T-helper 2 cell (primary cell): ENCODE measurements at places on chromosomes 16 and 17.

DNA sequence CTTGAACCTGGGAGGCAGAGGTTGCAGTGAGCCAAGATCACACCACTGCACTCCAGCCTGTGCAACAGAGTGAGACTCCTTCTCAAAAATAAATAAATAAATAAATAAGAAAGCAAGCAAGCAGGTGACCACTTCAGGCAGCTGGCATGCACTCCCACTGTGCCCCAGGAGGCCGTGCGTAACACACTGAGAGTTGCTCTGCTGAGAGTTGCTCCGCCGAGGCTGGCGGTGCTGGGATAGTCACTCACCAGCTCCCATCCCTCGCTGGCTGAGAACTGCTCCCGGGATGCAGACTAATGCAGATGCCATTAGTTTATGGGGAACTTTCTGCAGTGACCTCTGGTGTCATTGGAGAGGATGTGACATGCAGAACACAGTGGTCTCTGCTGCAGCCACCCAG is 105.7 kb upstream of the PLCG2 start:
- DNase-seq = no peak

- no peak for DNase-seq
Observed at GRCh38 chr17:38415250-38416194, 12.7 kb upstream of the ARHGAP23 start.

- no peak for DNase-seq
Observed at GRCh38 chr17:17376362-17376761, 73.2 kb downstream of the NT5M start.

- no peak for DNase-seq
Observed at GRCh38 chr16:52471650-52472370, 75.1 kb downstream of the TOX3 start.

GRCh38 chr17:72613806-72614292 is 478.6 kb downstream of the SLC39A11 start:
- DNase-seq = no peak

DNA sequence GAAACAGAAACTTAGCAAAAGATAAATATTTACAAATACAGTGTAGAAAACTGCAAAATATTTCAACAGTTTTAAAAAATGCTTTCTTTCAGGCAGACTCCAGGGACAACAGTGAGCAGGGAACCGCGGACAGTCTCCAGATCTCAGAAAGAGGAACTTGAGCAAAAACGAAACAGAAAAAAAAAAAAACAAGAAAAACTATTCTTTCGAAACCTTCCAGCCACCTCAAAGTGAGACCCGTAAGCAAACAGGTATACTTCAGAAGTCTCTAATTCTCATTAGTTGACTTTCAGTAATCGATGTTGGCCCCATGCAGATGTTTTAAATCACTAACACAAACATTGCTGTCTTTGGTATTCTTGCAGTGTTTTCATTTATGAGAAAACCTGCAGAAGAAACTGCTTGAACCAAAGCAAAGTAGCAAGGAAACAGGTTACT is 15.7 kb upstream of the CCL1 start:
- DNase-seq = peak; percentile 88

DNA sequence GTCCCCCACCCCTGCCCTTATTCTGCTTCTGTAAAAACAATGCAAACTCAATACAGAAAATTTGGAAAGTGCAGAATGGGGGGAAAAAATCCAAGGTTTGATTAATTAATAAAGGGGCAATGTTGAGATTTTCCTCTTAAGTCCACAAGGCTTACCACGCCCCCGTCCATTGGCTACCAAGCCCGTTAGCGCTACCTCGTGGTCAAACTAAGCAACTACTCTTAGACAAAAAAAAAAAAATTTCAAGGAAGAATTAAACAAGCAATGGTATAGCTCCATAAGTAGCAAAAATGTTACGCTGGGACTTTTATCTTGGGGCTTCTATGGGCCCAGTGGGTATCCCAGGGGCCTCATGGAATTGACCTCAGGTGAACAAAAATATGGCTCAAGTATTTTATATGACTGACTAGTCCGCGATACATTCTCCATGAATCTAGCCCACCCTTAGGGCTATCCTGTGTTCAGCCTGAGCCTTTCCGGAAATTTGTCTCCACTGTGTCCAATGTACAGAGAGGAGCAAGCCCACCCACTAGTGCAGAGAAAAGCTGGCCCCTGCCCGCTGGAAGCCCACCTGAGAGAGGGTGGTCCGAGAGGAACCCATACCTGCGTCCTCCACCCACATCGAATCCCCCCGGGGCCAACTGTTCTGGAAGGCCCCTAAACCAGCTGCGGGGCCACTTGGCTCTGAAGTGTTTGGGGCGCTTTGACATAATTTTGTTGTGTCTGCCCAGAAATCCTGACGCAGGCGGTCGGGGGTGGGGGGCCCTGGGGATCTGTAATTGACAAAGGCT is 19.1 kb upstream of the TEX2 start:
- no peak for DNase-seq

DNA sequence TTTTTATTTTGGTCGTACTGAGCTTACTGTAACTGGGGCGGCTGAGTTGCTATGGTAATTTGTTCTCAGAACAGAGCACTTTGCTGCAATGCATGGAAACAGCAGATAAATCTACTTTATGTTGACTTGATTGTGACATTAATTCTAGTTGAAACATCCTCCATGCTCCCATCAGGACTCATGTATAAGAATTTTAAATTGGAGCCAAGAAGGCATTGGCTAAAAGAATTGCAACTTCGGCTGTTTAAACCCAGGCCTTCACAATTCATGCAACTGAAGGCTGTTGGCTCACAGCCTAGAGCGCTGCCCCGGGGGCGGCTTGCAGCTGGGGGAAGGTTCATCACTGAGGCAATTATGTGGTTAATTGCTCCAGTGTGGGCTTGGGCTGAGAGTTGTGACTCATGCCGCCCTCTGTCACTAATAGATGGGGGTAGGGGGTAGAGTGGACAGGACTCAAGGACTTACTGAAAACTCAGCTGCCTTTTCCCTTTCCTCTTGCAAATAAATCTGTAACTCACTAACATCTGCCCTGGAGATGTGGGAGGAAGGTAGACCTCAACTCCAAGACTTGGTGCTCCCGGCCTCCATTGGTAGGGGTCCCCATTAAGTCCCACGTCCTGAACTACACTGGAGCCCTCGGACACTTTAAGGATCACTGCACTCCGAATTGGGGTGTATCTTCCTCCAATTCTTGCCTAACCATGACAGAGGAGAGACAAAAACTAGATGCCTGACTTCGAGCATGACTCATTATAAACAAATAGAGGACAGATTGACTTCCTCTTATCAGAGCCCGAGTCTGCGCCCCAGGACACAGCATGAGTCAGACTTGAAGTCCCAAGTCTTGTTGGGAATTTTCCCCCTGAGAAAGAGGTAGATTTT is 37.5 kb downstream of the ERCC4 start:
- peak; percentile 75 for DNase-seq

DNA sequence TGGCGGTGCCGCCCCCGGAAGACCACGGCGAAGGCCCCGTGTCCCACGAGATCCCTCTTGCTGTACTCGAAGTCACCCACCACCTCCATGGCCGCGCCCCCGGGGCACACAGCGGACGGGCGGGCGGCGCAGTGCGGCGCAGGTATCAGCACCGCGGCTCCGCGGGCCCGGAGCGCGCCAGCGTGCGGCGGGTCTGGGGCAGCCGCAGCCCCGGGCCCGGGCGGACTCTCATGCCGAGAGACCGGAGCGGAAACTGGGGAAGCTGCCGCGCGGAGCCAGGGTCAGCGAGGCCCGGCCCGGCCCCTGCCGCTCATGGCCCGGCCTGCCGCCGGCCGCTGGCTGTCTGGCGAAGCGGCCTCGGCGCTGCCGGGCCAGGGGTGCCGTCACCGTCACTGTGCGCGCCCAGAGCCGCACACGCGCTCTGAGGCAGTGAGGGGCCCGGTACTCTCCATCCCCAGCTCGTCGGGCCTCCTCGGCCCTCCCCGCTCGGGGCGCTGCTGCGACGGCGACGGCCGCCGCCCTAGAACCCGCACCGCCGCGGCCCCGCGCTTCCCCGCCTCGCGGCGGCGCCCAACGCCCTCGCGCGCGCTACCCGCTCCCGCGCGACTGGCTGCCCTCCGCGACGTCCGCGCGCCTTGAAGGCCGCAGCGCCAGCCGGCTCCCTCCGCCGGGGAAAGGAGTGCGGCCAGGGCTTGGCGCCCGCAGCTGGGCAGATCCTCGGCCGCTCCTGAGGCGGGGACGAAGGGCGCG is at the start of gene ULK2:
TSS of gene ULK2 (minus strand) at position 608 of the 750 bp plus-strand sequence. CDS start at position 89, 519 bp downstream.
- DNase-seq = peak; percentile 26

DNA sequence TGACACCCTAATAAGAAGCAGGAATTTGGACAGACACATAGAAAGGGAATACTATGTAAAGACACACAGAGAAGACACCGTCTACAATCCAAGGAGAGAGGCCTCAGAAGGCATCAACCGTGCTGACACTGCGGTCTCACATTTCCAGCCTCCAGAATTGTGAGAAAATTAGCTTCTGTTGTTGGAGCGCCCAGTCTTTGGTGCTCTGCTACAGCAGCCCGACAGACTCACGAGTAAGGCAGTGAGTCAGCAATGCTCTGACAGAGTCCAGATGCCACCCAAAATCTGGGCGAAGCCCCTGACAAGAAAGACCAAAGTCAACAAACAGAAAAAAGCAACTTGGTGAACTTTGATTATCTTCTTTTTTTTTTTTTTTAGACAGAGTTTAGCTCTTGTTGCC is 32.5 kb upstream of the RAI1 start:
- DNase-seq = no peak

GRCh38 chr16:85168732-85169256 is 56.5 kb upstream of the CIBAR2 start:
- DNase-seq = no peak

DNA sequence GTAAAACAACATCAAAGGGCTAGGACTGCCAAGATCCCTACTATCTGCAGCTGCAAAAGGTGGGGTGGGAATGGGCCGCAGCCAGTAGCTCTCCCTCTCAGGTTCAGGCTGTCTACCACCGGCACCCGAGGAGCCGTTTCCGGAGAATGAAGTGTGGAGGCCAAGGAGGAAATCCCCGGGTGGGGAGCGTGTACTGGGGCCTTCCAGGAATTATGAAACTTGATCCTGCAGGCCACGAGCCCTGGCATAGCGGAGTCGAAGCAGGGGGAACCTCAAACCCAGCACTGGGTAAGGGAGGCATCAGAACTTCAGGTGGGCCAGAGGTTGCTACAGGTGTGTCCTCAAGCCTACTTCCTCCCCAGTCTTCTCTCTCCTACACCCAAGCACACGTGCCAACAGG is 5.1 kb downstream of the INPP5K start:
- DNase-seq = no peak

DNA sequence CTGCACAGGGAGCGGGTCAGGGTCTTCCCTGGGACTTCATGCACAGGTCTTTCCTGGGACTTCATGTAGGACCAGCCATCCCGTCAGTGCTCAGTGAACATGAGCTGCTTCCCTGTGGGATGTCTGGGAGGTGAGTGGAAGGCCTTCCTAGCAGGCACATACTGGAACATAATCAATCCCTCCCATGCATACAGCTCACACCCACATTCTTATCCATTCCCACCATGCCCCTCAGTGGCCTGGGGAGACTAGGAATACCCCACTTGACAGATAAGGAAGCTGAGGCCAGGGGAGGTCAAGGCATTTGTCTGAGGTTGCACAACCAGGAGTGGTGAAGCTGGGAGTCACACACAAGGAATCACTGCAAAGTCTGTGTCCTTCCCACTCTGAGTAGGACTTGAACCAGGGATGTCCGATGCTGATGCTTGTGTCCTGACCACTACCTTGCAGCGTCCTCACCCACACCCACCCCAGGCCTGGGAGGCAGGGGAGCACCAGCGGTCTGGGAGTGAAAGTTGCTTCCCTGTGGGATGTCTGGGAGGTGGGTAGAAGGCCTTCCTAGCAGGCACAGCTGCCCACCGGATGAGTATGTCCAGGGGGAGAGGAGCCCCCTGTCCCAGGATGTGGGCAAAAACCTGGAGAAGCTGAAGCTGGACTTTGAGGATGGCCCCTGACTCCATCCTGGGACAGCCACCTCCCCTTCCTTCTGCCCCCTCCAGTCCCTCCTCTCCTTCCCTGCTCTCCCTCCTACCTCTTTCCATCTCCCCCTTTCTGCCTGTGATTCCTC is 1.0 kb upstream of the NLRC5 start:
- no peak for DNase-seq

GRCh38 chr16:16150117-16150877 is 73.0 kb downstream of the ABCC6 start:
- DNase-seq = no peak

- DNase-seq = no peak
Observed at GRCh38 chr16:30934827-30935557, 11.6 kb downstream of the FBXL19 start.

- no peak for DNase-seq
Observed at GRCh38 chr16:67529582-67530012, 968 bp downstream of the RIPOR1 start.

GRCh38 chr17:32588982-32589381 is 102.2 kb downstream of the CDK5R1 start:
- no peak for DNase-seq

- DNase-seq = no peak
Observed at GRCh38 chr17:32921017-32921416, 6.9 kb upstream of the TMEM98 start.

GRCh38 chr17:43900858-43901754 is 6.2 kb downstream of the MPP2 start:
- no peak for DNase-seq

DNA sequence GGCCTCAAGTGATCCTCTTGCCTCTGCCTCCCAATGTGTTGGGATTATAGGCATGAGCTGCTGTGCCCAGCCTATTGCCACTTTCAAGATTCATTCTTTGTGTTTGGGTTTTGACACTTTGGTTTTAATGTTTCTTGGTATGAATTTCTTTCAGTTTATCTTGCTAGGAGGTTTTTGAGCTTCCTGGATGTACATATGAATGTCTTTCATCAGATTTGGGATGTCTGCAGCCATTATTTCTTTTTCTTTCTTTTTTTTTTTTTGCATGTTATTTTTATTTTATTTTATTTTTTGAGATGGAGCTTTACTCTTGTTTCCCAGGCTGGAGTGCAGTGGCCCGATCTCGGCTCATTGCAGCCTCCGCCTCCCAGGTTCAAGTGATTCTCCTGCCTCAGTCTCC is 18.5 kb downstream of the MRPL45 start:
- peak; percentile 34 for DNase-seq

GRCh38 chr16:85724936-85725335 is 26.0 kb downstream of the C16orf74 start:
- DNase-seq = no peak

DNA sequence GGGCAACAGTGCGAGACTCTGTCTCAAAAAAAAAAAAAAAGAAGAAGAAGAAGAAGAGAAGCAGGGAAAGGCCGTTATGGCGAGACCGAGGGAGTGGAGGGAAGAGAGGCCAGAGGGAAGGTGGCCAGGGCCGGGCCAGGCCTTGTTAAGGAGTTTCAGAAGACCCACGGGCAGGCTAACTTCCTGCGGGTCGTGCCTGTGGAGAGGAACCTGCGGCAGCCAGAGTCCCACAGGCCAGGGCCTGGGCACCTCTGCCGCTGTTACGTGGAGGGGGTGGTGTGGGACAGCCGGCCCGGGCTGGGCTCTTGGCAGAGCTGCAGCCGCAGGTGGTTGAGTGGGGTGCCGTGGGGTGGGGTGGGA is 5.4 kb downstream of the WDR81 start:
- DNase-seq = no peak

GRCh38 chr17:82601447-82602000 is 46.7 kb downstream of the WDR45B start:
- DNase-seq = no peak
